ENCODE measurements at places on chromosomes 4 and X.

GRCh38 chr4:138225477-138225876 is 16.7 kb downstream of the SLC7A11 start:
- DNase-seq, result no peak

GRCh38 chr4:176784816-176785215 is 7.9 kb downstream of the VEGFC start:
- DNase-seq, result no peak

DNA sequence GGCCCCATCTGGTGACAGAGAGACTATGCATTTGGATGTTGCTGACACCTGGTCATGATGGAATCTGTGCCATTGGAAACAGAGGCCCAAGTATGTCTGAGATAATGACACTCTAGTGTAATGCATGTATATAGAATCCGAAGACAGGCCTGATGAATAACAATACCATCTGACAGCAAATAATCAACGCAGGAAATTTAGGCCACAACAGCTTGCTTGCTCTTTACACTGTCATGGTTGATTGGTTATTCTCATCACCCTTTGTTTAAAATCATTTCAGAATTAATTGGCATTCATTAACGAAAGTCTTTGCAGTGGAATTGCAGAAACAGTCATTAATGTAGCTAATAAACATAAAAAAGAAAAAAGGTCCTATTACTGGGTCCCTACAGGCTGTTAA is 194.8 kb downstream of the AFF2 start:
- no peak for DNase-seq

- DNase-seq, result no peak
Measured at GRCh38 chr4:101177154-101177553, 170.2 kb downstream of the PPP3CA start.

- DNase-seq, result no peak
Measured at GRCh38 chrX:8244301-8244700, 73.2 kb upstream of the VCX2 start.

DNA sequence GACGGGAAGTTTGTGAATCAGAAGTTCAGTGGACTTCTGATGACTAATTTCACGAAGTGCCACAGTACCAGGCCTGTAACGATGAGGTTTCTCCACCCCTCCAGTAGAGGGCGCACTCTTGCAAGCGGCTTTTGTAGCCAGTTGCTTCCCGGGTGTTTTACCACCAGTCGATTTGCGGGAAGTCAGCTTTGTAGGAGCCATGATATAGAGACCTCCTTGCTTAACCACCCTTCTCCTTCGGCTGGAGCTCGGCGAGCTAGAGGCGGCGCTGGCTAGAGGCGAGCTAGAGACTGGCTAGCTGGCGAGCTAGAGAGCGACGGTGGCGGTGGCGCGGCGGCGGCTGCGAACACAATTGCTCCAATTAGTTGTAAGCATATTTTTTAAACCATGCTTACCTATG is 72.0 kb downstream of the IL1RAPL1 start:
- DNase-seq, result no peak

GRCh38 chr4:3481783-3482393 is 18.8 kb downstream of the DOK7 start:
- DNase-seq, result no peak

DNA sequence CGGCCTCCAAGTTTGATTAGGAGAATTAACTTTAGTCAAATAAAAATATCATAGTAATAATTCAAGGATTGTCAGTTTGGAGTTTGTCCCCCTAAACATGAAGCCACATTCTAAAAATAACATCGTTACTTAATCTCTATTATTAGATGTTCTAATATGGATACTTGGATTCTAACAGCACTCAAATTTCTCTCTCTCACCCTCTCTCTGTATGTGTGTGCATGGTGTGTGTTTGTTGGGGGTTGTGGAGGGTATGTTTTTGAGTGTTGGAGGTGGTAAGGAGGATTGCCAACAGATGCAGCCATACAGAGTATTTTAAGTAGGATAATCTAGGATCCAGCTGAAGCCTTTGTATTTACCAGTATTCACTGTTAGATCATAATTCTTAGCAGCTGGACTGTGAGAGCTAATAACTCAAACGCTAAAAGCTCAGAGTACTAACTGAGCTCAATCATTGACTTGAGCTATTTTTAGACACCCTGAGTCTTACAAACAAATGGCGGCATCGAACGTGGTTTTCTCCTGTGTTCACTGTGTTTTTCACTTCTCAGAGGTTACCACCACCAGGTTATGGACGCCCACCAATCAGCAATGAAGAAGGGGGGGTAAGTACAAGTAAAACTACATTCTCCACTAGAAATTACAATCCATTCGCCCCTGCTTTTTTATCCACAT is 8.8 kb downstream of the ENAM start:
- DNase-seq, result peak; percentile 4

DNA sequence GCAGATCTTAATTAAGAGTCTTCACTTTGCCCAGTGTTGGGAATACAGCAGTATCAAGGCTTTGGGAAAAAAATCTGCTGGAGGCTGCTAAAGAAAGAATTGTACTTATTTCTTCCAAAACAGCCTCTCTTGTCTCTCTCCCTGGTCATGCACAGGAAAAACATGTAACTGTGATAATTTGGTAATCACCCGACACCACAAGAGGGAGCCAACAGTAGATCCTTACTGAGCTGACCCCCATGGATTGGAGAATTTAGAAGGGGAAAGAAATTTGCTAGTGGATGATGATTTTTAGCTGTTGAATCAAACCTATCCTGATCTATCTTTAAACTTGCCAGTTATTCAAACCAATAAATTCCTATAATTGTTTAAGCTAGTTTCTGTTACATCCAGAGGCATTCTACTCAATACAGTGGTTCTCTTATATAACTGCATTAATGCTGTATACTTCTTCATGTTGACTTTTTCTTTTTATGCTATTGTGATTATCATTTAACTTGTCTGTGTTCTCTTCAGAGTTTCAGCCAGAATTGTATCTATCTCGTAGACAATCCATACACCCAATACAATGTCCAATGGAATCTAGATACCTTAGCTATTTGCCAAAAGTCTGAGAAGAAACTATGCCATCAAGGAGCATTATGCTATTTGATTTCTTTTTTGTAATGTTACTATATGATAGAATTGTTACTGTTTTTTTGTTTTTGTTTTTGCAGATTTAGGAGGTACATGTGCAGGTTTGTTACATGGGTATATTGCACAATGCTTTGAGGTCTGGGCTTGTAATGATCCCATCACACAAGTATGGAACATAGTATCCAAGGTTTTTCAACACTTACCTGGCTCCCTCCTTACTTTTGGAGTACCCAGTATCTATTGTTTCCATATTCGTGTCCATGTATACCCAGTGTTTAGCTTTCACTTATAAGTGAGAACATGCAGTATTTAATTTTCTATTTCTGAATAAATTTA is 31.3 kb upstream of the ARHGEF38 start:
- DNase-seq, result no peak

- no peak for DNase-seq
Measured at GRCh38 chrX:153304988-153305736, 16.4 kb downstream of the PNMA6F start.

GRCh38 chr4:3269105-3269927 is 20.4 kb downstream of the MSANTD1 start:
- no peak for DNase-seq

- no peak for DNase-seq
Measured at GRCh38 chr4:133711817-133712216, 489.8 kb downstream of the PABPC4L start.

- peak; percentile 24 for DNase-seq
Measured at GRCh38 chr4:66187175-66187720, 517.0 kb upstream of the EPHA5 start.

DNA sequence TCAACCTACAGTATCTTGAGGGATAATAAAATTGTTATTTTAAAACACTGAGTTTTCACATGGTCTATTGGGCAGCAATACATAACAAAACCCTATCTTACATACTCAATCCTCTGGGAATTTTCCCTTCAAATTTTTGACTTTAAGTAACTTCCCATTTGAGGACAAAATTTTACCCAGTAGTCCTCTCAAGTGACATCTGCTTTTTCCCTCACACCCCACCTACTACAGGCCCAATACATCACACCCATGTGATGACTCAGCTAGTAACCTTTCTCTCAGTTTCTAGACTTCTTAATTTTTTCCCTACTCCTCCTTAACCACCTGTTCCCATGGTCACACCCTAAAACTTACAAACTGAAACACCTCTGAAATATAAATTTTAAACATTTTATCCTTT is 12.2 kb upstream of the RAP1GDS1 start:
- DNase-seq, result no peak

DNA sequence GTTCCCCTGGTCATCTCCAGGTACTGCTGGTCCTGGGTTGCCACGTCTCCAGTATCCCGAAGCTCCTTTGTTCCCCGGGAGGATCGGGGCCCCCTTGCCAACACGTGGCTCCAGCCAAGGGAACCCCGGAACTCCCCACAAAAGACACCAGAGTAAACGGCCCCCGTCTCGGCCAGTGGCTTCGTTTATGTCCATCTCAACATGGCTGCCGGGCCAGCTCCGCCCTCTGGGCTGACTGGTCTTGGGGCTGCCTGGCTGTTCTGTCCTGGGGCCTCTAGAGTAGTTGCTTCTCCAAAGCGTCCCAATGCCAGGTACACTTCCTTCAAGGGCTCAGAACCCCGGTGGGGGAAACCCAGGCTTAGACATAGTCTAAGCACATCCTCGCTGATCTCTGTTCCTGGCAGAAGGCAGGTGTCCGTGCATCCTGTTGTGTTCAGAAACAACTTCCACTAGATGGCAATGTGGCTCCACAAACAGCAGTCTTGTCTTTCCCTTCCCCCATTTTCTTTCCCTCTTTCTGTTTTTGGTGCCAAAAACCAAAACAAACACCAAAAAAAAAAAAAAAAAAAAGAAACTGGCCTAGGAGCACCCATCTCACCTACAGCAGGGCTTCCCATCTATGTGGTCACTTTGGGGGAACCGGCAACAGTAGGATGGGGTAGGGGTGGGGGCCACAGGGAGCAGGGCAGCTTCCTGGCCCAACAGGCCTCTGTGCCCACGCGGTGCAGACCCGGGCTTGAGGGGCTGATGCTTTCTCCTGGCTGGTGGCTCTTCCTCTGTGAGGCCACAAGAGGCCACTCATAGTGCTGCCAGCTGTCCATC is 35.3 kb downstream of the NBDY start:
- DNase-seq, result no peak

GRCh38 chrX:48938721-48939425 is 18.5 kb downstream of the OTUD5 start:
- no peak for DNase-seq

DNA sequence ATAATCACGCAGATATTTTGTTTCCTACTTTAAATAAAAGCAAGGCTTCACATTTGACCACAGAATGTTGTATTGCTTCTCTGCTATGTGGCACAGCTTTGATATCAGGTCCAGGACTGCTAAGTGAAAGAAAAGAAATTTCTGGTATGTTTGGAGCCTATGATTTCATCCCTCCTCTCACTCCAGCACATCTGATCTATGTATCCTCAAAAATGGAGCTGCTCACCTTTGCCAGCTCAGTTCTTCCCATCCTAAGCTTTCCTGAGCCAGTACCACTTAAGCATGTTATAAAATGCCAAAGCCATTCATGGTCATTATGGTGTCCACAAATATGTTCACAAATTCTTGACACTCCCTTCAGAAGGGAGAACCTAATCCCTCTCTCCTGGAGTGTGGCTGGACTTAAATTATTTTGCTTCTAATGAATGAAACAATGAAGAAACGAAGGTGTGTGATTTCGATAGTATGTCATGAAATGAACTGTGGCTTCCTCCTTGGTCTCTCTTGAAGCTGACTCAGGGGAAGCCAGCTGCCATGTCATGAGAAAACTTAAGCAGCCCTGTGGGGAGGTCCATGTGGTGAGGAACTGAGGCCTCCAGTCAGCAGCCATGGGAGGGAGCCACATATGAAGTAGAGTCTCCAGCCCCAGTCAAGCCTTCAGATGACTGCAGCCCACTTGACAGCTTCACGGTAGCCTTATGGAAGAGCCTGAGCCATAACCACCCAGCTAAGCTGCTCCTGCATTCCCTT is 207.7 kb downstream of the MGST2 start:
- DNase-seq, result no peak

DNA sequence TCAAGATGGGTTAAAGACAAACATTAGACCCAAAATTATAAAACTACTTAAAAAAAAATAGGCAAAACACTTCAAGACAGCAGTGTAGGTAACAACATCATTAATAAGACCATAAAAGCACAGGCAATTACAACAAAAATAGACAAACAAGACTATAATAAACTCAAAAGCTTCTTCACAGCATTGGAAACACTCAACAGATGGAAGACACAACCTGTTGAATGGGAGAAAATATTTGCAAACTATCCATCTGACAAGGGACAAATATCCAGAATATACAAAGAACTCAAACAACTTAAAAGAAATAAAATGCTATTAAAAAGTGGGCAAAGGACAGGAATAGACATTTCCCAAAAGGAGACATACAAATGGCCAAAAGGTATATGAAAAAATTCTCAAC is 170.7 kb downstream of the HHIP start:
- no peak for DNase-seq

- DNase-seq, result no peak
Measured at GRCh38 chrX:15356444-15356843, 21.1 kb upstream of the PIGA start.

GRCh38 chr4:153259661-153260060 is 55.4 kb downstream of the TRIM2 start:
- no peak for DNase-seq

DNA sequence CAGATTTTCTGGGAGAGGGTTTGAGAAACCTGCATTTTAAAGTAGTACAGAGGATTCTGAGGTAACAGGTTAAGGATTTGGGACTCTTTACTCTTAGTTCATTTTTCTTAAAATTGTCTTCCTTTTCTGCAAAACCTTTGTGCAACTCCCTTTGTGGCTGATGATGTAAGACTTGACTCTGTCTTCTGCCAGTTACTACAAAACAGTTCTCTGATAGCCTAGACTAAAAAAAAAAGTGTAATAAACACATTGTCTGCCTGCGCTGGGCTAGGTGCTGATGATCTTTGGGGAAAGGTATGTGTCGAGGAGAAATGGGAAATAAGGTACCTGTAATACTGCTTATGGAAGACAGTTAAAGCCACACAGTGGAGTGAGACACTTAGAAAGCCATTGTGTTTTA is 28.7 kb downstream of the IL13RA1 start:
- no peak for DNase-seq

DNA sequence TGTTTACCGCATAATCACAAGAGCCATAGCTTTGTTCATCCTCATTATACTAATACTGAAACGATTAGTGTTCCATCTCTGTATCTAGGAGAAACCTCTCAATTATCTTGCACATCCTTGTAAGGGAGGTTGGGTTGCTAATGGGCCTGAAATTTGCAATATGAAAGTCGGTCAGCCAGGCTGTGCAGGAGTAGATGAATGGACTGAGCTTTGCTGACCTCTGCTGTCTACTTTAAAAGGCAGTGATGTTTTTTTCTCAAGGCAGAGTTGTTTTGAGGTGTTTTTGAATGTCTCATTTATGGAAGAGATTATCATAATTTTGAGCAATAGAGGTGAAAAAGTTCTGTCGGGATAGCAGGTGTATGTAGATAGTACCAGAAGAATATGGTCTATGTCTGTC is 47.9 kb upstream of the LINC00632 start:
- DNase-seq, result no peak

DNA sequence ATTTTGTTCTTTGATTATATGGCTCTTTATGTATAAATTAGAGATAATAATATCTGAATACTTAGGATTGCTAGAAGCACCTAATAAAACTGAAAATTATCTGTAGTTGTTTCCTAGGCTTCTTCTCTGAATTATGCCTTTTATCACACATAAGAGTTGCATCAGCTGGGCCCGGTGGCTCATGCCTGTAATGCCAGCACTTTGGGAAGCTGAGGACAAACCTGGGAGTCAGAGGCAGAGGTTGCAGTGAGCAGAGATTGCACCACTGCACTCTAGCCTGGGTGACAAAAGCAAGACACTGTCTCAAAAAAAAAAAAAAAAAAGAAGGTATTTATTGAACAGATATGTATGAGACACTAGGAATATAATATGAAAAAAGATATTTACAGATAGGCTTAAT is 773.5 kb upstream of the AGA start:
- DNase-seq, result no peak

Data from NCI-H2107 (cell line).